ENCODE measurements at places on chromosomes 2 and 18. TPM values are rescaled to one million over a fixed set of nuclear protein-coding genes. Genes with fewer than 3 reads are reported as not detected.

The CCDC85A gene
- total RNA-seq = 14.0 TPM

The METTL21A gene
- total RNA-seq = 31.9 TPM

The ANKRD23 gene
- total RNA-seq = 24.0 TPM

The NYAP2 gene
- total RNA-seq = 8.2 TPM

The TRABD2A gene
- total RNA-seq = 0.77 TPM

The RRM2 gene
- 14.7 TPM for total RNA-seq

The TBR1 gene
- total RNA-seq = 1.7 TPM

The MSGN1 gene
- not detected for total RNA-seq

The KCNE4 gene
- 17.8 TPM for total RNA-seq

The SMAD4 gene
- 216 TPM for total RNA-seq

The DSG1 gene
- 8.5 TPM for total RNA-seq

The CHAC2 gene
- total RNA-seq = 2.2 TPM

The CCDC148 gene
- total RNA-seq = 13.1 TPM

The TET3 gene
- total RNA-seq = 29.6 TPM

The WDR33 gene
- total RNA-seq = 97.8 TPM

The FAHD2A gene
- 27.9 TPM for total RNA-seq

The RNMT gene
- total RNA-seq = 79.8 TPM

The FIGLA gene
- 1.8 TPM for total RNA-seq

The RASGRP3 gene
- 18.0 TPM for total RNA-seq

The KCNS3 gene
- total RNA-seq = 10.9 TPM

The HSBP1L1 gene
- 6.3 TPM for total RNA-seq

The RGPD3 gene
- total RNA-seq = 1.3 TPM

The TWIST2 gene
- 12.3 TPM for total RNA-seq

The ASPRV1 gene
- total RNA-seq = 4.3 TPM

The TFCP2L1 gene
- 1.1 TPM for total RNA-seq

The SPDYA gene
- total RNA-seq = 3.7 TPM

The NEB gene
- 208 TPM for total RNA-seq

The STK17B gene
- total RNA-seq = 17.9 TPM

The SLC16A14 gene
- total RNA-seq = 17.5 TPM

The RAPH1 gene
- 88.7 TPM for total RNA-seq

Data from camera-type eye (tissue), 1 donor.